Stimulated activated naive CD4-positive, alpha-beta T cell (primary cell): ENCODE measurements at places on chromosomes 5 and 9.

GRCh38 chr9:6488395-6488794 is 75.4 kb downstream of the UHRF2 start:
- DNase-seq = no peak

DNA sequence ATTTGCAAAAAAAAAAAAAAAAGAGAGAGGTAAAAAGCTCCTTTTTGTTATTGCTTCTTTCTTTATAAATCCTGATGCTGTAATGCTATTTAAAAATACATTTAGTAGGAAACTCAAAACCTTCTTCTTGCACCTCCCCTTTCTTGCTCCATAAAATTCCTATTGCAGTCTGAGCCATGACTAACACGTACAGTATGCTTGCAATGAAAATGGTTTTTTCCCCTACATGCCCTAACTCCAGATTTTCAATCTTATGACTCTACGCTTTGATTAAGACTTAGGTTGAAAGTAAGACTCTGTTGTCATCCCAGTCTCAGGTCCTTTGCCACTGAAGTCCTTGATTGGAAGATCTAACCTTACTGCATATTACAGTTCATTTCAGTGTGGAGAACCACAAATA is 23.9 kb downstream of the FGF10 start:
- no peak for DNase-seq

DNA sequence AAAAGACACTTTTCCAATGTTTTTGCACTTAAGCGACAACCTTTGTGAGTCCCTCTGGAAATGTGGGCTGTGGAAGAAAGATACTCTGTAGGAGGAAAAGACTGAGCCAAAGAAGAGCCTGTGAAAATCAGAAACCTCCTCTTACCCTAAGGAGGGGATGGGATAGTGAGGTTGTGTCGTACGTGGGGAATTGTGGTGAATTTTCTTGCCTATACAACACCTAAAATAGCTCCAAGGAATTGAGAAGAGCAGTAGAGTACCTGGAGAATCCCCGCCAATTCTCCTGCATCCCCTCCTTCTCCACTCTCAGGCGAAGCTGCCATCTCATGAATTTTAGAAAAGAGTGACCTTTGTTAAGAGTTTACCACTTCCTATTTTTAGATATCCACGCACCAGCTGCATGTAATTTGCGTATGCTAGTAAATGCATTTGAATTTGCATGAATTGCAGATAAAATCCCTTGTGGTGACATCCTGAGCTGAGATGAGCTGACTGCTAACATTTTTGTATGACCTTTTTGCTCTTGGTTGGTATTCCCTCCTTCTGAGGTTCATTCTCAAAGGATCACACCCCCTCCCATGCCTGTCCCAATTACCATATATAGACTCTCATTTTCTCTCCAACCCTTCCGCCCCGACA is 147.2 kb downstream of the PCSK5 start:
- DNase-seq = no peak

GRCh38 chr9:91536211-91536691 is 112.6 kb upstream of the NFIL3 start:
- DNase-seq = no peak

GRCh38 chr9:16211946-16212345 is 658.5 kb downstream of the BNC2 start:
- DNase-seq = no peak

DNA sequence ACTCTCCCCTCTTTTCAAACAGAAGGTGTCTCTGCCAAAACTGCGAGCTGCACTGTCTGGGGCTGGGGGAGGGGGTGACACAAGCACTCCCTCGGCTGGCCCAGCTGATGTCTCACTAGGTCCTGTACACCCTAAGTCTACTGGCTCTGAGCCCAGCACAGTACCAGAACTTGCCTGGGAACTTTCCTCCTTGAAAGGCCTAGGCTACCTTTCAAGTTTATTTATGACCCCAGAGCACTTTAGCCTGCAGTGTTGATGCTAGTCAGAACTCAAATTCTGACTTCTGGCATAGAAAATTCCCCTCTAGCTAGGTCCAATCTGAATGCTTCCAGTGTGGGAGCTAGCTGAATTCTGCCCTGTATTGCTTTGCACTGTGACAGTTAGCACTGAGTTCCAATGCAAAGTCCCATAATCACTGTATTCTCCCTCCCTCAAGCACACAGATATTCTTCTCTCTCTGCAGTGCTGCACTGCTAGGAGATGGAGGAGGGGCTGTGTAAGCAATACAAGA is 10.5 kb downstream of the LURAP1L start:
- DNase-seq = no peak

GRCh38 chr5:178740181-178740557 is 9.7 kb upstream of the ZNF354A start:
- no peak for DNase-seq

DNA sequence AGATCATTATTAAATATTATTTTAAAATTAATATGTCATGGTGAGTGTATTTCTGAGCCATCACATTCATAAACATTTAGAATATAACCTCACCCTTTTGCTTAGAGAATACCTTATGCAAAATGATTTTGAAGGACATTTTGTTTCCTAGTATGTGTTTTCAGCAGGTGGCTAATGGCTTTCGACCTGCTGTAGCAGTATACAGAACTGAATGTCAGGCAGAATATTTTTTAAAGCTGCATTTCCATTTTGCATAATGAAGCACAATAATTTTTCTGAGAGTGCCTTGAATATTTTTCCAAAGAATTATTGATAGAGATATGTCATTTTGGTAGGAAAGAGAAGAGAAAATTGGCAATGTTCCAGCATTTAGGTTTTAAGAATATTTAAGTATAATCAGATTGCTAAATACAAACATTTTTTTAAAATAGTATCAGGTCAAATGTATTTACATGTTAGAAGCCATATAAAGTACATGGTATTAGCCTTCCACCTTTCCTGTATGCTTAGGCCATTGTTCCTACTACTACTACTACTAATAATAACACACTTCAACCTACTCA is 42.3 kb downstream of the PAM start:
- no peak for DNase-seq

GRCh38 chr5:133627180-133627579 is 14.8 kb upstream of the FSTL4 start:
- no peak for DNase-seq

- DNase-seq = no peak
Measured at GRCh38 chr9:97853056-97853843, at the start of gene FOXE1. FOXE1 (plus strand) TSS chr9:97853226; CDS start chr9:97853915, 689 bp downstream.

DNA sequence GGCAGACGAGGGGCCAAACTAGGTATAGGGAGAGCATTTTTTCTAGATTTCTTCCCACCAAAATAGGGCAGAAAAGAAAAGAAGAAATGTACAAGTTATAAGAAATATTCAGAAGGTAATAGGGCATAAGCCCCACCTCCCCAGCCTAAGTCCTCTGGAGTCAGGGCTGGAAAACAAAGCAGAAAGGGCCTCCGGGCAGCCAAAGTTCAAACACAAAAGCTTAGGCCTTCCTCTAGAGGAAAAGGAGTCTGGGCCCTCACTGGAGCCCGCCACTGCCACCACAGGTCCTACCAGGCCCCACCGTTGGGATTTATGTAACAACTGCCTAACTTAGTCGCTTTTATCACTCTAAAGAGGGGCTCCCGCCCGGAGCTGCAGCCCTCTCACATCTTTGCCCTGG is 27.6 kb downstream of the TBC1D2 start:
- no peak for DNase-seq

GRCh38 chr9:86368871-86369521 is 14.8 kb upstream of the TUT7 start:
- no peak for DNase-seq

DNA sequence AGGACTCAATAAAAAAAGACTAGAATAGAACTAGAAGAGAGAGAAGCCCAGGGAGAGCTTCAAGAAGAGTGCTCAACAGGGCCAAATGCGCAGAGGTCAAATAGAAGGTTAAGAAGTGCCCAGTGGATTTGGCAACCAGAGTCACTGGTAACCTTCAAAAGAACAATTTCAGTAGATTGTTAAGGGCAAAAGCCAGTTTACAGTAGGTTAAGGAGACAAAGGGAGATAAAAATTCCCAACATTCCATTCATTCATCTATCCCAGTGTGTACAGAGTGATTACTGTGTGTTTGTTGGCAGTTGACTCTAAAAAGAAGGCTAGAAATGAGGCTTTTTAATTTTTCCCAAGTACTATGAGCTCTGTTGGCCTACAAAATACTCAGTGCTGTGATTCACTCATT is 69.4 kb downstream of the RIGI start:
- DNase-seq = no peak

- DNase-seq = no peak
Measured at GRCh38 chr5:135376961-135377624, 21.9 kb downstream of the MACROH2A1 start.

DNA sequence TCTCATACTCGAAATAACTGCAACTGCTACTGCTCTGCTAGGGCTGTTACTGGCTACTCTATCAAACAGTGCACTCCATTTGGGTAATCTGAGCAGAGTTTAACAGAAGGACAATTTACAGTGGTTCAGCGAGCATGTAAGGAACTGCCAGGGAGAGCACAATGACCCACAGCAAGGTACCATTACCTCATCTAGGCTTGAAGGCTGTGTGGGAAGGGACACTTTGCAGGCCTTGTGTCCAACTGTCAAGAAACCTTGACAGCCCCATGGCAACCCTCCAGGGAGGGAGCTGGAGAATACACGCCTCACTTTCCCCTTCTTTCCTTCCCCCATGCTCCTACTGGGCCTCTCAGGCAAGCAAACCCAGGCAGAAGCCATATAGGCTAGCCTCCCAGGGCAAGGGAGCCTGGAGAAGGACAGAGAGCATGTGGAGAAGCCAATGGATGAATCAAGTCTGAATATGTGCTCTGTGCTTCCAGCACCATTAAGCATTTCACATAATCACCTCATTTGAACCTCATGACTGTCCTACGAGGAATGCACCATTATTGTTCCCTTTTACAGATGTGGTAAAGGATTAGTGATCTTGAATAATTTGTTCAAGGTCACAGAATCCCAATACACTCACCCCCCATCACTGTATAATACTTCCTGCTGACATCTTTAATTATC is 49.9 kb upstream of the JAK2 start:
- no peak for DNase-seq

DNA sequence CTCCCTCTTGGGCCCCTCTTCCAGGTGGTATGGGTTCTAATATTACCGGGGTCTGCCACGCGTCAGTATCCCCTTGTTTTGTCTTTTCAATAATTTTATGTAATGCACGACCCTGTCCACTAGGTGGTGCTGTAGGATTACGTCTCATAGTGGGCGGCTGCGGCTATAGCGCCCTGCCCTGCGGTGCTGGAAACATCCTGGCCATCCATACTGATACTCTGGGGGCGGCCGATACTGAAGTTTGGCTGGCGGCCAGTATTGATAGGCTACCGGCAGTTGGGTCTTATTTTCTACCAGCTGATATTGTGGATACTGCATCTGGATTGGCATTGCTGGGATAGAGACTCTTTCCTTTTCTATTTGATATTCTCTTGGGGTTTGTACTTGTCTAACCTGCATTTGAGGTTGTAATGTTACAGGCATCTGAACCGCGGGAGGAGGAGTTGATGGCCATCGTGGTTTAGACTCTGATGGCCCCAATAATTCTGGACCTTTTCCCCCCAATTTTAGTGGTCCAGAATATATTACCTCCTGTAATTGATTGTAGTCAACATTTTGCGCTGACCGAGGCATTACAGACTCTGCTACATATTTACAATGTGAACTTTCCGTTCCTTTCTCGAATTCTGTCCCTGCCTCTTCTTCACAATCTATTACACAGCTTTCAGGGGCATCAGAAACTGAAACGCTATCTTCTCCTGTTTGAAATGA is 3.3 kb upstream of the TMEM141 start:
- peak; percentile 73 for DNase-seq

DNA sequence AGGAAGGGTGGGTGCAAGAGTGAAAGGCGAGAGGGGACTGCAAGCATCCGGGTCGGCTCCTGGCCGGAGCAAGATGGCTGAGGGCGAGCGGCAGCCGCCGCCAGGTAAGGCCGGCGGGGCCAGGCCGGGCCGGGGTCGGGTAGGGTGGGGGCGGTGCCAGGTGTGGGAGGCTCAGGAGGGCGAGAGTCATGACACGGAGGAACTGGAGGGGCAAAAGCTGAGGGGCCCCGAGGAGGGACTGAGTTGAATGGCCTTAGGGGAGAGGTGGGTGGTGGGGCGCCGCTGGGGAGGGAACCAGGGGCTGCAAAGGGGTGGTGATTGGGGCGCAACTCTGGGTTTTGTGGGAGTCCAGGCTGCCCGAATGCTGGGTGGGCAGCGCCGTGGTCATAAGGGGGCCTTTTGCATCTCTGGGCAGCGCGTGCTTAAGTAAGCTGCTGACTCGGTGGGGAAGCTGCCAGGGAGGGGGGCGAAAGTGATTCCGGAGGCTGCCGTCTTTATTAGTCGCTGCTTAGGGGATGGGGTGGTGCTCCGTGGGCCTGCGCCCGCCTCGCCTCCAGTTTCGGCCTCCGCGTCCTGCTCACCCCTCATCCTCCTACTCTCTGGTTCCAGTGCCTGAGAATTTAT is 425 bp downstream of the PTPA start:
- no peak for DNase-seq

- DNase-seq = no peak
Measured at GRCh38 chr5:173940269-173940668, 48.7 kb upstream of the C5orf47 start.

GRCh38 chr5:124810396-124811006 is 64.1 kb upstream of the ZNF608 start:
- no peak for DNase-seq

- no peak for DNase-seq
Measured at GRCh38 chr5:125746917-125747316, 676.3 kb upstream of the GRAMD2B start.

GRCh38 chr5:77282337-77283027 is 72.0 kb downstream of the PDE8B start:
- DNase-seq = no peak

DNA sequence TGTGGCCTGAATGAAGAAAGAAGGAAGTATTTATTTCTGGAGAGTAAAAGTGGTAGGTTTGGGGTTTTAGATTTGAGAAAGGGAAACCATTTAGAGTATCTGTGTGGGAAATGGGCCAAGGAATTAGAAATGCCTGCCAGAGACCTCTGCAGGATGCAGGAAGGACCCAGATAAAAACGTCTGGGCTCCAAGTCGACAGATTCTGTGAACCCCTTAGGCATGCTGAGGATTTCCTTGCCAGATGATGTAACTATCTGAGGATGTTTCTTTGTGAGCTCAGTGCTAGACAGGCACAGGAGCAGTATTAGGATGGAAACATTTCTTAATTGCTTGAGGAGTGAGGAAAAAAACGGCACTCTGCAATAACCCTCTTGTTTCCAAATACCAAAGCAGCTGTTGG is 251.8 kb upstream of the DMRT1 start:
- no peak for DNase-seq

GRCh38 chr5:63401436-63402046 is 560.7 kb downstream of the HTR1A start:
- no peak for DNase-seq

GRCh38 chr5:180467028-180467975 is 26.9 kb upstream of the CNOT6 start:
- no peak for DNase-seq

- no peak for DNase-seq
Measured at GRCh38 chr9:116153765-116154333, at the start of gene PAPPA. PAPPA (plus strand) TSS chr9:116153791; CDS start chr9:116154173, 382 bp downstream.
